ENCODE measurements at places on chromosomes 2 and 18. TPM values are rescaled to one million over a fixed set of nuclear protein-coding genes. Genes with fewer than 3 reads are reported as not detected.

GRCh38 chr2:138853761-138854160, 73.6 kb upstream of the NXPH2 start:
- DNase-seq, result no peak

DNA sequence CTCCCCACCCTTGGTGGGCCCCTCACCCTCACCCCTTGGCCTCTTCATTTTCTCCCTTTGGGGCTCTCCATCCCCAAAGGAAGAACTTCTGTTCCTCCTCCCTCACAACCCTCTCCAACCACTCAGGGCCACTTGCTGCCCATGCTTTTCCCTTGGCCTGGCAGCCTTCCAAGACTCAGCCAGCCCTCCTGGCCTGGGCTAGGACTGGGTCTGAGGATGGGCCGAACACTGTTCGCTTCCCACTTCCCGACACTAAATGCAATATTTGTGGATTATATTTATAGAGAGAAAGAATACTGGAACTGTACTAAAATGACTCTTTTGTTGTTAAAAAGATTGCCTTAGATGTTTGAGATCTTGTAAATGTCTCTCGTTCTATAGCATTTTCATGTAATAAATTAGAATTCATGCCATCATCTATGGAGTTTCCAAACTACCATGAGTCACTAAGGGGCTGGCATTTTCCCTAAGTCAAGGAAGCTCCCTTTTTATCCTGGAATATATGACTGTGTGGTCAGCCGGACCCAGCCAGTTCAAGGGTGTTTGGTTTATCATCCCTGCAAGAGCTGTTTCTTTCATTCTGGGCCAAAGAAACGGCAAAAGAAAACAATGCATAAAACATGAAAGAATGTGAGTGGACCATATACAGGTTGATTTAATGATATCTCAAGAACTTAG, 3.8 kb downstream of the CXCR2 start:
- no peak for DNase-seq

ZNG1B gene
- 42.7 TPM for total RNA-seq

DNA sequence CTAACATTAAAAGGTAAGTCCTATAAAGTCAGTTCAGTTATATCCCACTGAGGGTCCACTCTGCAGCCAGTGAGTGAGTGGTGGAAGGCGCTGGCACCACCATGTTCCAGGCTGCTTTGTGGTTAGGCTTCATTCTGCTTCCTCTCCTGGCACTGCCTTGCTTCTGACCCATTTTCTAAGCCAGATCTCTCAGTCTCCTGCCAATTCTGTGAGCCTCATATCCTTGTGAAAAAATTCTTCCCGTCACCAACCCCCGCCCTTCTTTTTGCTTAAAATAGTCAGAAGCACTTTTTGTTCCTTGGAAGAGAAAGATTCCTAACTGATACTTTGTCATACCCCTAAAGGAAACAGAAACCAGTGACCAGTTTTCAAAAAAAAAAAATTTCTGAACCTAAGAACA, 139.8 kb upstream of the NCK2 start:
- no peak for DNase-seq

UBXN4 gene
- 71.4 TPM for total RNA-seq

- no peak for DNase-seq
Measured at GRCh38 chr18:46250084-46250811, 146.1 kb downstream of the HAUS1 start.

- no peak for DNase-seq
Measured at GRCh38 chr2:20745924-20746555, 76.9 kb downstream of the LDAH start.

PRKAG3 gene
- not detected for total RNA-seq

GRCh38 chr2:241461693-241462677, 46.4 kb downstream of the STK25 start:
- no peak for DNase-seq

- no peak for DNase-seq
Measured at GRCh38 chr2:136098441-136098840, 19.5 kb downstream of the CXCR4 start.

- no peak for DNase-seq
Measured at GRCh38 chr2:75641587-75641986, 5.0 kb upstream of the MRPL19 start.

DNA sequence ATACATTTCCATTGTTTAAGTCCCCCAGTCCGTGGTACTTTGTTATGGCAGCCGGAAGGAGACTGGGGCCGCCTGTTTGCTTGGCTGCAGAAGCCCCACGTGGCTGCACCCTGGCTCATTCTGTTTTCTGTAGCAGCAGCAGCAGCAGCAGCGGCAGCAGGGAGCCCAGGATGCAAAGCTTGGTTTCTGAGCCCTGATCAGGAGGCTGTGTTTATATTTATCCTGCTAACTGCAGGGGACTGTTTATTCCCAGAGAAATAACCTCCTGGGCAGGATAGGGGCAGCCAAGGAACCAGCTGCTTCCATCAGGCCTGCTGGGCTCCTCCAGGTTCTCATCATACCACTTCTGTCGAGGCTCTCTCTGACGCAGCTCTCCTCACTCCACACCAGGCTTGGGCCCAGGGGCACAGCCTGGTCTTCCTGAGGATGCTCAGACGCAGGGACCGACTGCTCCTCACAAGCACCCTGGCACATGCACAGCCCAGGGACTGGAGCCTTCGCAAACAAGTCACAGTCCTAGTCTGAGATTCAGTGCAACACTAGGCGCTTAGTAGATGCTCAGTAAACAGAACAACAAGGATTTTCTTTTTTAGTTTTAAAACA, 139.0 kb downstream of the MSH2 start:
- no peak for DNase-seq

DNA sequence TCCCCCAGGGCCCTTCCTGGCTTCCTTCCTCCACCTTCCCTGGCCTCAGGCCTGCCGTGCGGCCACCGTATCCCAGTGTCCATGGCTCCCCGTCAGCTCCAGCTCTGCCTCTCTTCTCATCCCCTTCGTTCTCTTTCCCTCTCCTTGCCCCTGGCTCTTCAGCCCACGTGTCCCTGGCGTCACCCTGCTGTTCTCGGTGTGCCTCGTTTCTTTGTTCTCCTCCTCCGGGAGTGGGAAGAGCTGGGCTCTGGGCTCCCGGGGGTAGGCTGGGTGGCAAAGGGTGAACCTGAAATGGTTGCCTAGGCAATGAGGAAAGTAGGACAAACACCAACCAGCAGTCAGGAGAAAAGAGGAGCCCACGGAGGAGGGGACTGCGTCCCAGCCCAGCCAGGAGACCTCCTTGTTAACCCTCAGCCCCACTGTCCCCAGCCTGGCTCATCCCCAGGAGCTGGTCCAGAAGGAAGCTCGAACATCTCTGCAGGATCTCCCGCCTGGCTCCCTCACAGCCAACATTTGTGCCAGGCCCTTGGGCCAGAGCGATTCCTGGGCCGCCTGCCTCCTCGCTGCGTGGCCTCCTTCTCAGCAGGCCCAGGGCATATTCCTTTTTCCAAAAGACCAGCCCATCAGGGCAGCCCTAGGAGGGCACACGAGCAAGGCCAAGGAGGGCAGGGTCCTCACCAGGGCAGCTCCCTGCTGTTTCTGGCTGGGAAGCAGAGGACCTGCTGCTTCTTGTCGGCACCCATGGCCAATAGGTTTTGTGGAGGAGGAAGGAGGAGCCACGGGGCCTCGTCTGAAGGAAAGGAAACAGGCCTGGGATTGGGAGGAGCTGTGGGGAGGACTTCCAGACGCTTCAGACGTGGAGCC, 30.9 kb upstream of the DNMT3A start:
- DNase-seq, result no peak

DNA sequence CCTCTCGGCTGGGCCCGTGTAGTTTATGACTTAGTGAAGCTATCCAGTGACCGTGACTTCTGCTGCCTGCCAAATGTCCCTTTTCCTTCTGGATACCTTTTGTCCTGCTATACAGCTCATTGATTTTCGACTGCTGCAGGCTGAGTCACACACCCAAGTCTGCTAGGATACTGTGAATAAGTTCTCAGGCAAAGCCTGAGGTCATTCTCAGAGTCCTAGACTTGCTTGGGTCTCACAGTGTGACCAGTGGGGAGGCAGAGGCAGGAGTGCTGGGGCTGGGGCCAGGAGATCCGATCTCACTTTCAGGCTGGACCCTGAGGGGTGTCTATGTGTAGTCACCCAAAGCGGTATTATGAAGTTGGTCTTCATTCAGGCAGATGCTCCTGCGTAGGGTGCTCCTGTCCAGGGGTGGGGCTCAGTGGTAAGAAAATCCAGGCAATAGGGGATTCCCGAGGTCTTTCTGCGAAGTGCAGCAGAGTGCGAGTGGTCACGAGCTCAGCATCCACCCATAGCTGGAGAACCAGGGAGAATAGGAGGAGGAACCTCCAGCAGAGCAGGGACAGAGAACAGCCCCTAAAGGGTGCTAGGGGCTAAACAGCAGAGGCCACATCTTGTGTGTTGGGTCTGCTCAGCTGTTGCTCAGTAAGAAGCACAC, 268.6 kb upstream of the NCKAP5 start:
- no peak for DNase-seq

- no peak for DNase-seq
Measured at GRCh38 chr2:207338220-207338607, 172.5 kb upstream of the KLF7 start.

DNA sequence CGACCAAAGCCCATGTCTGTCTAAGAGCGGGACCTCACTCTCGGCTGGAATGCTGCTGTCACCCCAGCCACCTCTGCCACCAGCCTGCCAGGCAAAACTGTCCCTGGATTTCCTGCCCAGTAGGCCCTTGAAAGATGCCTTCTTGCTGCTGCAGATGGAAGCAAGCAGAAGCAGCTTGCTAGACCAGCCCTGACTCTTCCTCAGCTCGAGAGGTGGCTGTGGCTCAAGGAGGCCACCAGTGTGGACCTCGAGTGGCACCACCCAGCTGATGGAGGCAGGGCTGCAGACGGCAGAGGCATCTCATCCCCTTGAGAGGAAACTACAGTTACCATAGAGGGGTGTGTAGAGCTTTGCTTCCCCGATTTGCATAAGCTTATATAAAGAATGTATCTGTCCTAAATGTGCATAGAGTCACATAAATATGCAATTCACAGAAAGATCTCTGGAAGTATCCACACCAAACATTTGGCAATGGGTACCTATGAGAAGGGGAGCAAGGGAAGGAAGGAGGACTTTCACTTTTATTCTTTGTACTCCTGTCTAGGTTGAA, 20.6 kb downstream of the ADCY3 start:
- DNase-seq, result no peak

- no peak for DNase-seq
Measured at GRCh38 chr2:169765523-169765922, 31.9 kb downstream of the KLHL23 start.

GRCh38 chr2:134261398-134262131, 7.7 kb downstream of the MGAT5 start:
- DNase-seq, result no peak

- DNase-seq, result no peak
Measured at GRCh38 chr2:174512345-174512744, 25.5 kb upstream of the GPR155 start.

TRIM43 gene
- not detected for total RNA-seq

- DNase-seq, result no peak
Measured at GRCh38 chr2:238203973-238204683, 633 bp upstream of the ILKAP start.

DNA sequence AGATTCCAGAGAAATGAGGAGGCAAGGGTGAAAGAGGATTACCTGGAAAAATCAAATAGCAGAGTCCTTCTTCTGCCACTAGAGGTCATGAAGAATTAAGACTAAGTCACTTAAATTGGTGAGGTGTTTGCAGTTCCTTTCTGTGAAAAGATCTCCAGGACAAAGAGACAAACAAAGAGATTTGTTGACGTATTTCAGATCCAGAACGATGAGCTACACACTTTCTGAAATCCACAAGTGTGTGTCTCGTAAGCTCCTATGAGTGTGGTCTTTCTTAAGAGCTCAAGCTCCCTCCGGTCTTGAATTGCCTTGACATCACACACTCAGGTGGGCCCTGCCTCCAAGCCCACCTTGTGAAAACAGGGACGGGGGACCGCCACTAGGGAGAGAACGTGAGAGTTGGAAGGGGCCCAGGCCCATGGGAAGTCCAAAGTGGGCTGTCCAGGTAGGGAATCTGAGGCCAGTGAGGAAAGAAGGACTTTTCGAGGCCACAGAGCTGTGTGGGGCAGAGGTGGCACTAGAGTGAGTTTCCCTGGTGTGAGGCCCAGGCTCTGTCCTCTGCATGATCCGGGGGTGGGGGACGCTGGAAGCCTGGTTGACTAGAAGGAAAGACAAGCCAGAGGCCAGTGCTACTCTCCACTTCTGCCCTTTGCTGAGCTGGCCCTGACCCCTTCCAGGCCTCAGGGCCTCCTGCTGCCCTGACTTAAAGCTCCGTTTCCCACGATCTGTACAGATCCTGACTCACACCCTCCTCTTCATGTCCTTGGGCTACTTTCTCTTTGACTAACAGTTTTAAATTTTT, 168.1 kb upstream of the NCK2 start:
- DNase-seq, result peak; percentile 6

DNA sequence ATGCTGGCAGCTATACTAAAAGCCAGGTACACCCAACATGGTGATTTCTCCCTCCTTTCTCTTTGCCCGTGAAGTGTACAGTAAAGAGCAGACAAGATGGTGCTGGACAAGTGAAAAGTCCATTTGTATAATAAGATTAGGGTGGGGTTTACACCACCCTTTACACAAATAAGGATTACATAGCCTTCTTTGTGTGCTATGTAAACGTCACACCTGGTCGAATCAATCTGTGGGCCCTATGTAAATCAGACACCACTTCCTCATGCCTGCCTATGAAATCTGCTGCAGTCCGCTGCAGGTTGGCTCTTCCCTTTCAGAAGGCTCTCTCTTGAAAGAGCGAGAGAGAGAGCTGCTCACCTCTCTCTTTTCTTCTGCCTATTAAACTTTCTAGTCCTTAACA, 1054.3 kb upstream of the SLC39A10 start:
- no peak for DNase-seq

- no peak for DNase-seq
Measured at GRCh38 chr2:223753940-223754339, 83.4 kb downstream of the AP1S3 start.

GRCh38 chr18:23099621-23100020, 35.7 kb upstream of the CABLES1 start:
- DNase-seq, result no peak

- no peak for DNase-seq
Measured at GRCh38 chr2:168230389-168230788, 17.0 kb downstream of the STK39 start.

TTLL4 gene
- 20.7 TPM for total RNA-seq

GRCh38 chr2:30232801-30233130, 1.4 kb downstream of the LBH start:
- DNase-seq, result no peak

GRCh38 chr2:40415391-40415790, 36.5 kb downstream of the SLC8A1 start:
- DNase-seq, result no peak

- DNase-seq, result no peak
Measured at GRCh38 chr2:54999182-54999581, 51.1 kb downstream of the RTN4 start.

- DNase-seq, result no peak
Measured at GRCh38 chr2:74560591-74560990, 6.1 kb downstream of the DOK1 start.

DNA sequence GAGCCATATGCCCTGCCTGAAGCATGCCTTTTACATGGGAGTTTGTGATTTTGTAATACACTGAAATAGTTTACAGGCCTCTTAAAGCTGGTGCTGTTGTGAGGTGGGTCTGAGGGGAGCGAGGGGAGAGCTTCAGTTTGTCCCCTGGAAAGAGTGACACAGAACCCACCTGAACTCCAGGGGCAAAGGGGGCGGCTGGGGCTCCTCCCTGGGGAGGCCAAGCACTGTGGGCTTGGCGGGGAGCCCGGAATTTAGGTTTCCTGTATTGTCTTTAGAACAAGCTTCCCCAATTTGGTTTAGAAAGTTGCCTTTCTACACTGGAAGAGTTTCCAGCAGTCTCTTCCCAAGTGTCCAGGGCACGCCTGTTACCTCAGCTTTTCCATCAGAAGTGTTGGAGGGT, 75.7 kb downstream of the VAPA start:
- DNase-seq, result no peak

SERPINE2 gene
- total RNA-seq, result 318 TPM

MYOM1 gene
- total RNA-seq, result 0.10 TPM

BMP10 gene
- not detected for total RNA-seq

- no peak for DNase-seq
Measured at GRCh38 chr18:40531051-40531450, 1424.0 kb upstream of the PIK3C3 start.
